ENCODE measurements at places on chromosomes 5 and 9. TPM values are rescaled to one million over a fixed set of nuclear protein-coding genes. Genes with fewer than 3 reads are reported as not detected.

Gene TMEM215
- not detected for total RNA-seq

Gene PPP3R2
- total RNA-seq = not detected

Gene EIF4EBP3
- total RNA-seq = not detected

Gene PDGFRB
- 23.5 TPM for total RNA-seq

Gene CDKN2B
- 24.1 TPM for total RNA-seq

Gene UNC5A
- total RNA-seq = 0.12 TPM

Gene ORM2
- not detected for total RNA-seq

Gene KDM4C
- total RNA-seq = 17.8 TPM

Gene COL5A1
- 164 TPM for total RNA-seq

Gene ZNF618
- total RNA-seq = 4.6 TPM

Gene SLC6A7
- total RNA-seq = not detected

Gene DAB2IP
- 6.2 TPM for total RNA-seq

Gene AIF1L
- 1.4 TPM for total RNA-seq

Gene STK32A
- total RNA-seq = 0.07 TPM

Gene FOXD4L4
- 0.07 TPM for total RNA-seq

- no peak for DNase-seq
These were observed 165.3 kb upstream of the FBN2 start for GRCh38 chr5:128703322-128703721.

DNA sequence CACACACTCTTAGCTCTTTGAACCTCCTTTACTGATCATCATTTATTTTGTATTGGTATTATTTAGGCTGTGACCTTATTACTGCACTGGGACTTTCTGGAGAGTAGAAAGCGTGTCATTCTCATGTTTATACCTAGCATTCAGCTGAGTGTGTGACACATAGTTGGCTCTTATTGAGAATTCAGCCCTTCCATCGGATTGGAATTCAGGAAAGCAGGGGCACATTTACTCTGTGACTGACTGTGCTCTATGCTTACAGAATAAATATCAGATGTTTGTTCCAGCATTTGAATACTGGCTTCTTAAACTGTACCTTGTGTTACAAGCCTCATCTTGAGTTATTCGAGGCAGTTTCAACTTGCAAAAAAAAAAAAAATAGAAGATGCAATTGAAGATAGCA lies 360.9 kb upstream of the DAP start:
- DNase-seq = no peak

GRCh38 chr5:170132269-170132975 lies 26.7 kb downstream of the FOXI1 start:
- peak; percentile 83 for DNase-seq

DNA sequence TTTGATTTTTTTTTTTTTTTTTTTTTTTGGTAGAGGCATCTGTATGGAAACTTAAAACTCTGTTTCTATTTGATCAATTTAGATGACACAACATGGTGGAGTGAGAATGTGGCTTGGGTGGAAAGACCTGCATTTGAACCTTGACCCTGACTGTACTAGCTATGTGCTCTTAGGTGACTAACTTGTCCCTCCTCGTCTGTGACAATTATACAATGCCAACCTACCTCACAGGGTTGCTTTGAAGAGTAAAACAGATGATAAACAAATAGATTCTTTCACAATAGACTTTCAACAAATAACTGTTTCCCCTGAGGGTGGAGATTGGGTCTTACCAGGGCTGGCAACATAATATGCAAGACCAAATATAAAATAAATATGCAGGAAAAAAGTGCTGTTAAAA lies 109.3 kb downstream of the CRB2 start:
- no peak for DNase-seq

DNA sequence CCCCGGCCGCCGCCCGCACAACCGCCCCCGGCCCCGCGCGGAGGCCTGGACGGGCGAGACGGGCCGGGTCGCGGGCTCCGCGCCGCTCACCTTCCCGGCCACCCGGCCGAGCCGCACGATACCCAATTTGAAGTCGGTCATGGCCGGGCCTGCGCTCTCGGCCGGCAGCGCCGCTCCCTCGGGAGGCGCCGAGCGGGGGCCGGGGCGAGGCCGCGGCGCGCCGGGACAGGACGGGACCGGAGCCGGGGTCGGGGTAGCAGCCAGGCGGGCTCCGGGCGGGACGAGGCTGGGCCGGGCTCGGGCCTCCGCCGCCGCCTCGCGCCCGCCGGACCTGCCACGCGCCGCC lies 216 bp downstream of the ZMYND19 start:
- no peak for DNase-seq

GRCh38 chr9:128702949-128703615 lies 779 bp downstream of the PKN3 start:
- no peak for DNase-seq

DNA sequence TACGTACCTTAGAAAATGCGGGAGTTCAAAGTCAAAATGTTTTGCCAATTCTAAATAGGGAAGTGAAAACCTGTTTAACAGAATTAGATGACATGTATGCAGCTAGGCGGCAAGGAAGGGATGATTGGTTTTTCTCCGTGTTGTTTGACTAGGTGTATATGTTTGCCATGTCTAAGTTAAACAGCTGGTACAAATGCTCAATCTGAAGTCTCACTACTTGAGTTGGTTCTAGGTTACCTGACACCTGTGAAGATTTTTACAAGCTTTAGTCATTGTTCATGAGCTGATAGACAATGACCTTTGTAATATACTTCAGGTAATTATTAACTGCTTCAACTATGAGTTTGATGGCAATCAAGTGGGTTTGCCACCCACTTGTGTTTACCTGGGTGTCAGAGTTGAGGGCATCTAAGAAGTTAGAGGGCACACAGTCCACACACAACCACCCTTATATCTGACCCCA lies 74.3 kb downstream of the SLC44A1 start:
- no peak for DNase-seq

- DNase-seq = no peak
These were observed 59.7 kb downstream of the FGF18 start for GRCh38 chr5:171478946-171479775.

- DNase-seq = no peak
These were observed 764.1 kb upstream of the ARRDC3 start for GRCh38 chr5:92147266-92147665.

- DNase-seq = peak; percentile 85
These were observed 984 bp downstream of the STXBP1 start for GRCh38 chr9:127612939-127613582.

DNA sequence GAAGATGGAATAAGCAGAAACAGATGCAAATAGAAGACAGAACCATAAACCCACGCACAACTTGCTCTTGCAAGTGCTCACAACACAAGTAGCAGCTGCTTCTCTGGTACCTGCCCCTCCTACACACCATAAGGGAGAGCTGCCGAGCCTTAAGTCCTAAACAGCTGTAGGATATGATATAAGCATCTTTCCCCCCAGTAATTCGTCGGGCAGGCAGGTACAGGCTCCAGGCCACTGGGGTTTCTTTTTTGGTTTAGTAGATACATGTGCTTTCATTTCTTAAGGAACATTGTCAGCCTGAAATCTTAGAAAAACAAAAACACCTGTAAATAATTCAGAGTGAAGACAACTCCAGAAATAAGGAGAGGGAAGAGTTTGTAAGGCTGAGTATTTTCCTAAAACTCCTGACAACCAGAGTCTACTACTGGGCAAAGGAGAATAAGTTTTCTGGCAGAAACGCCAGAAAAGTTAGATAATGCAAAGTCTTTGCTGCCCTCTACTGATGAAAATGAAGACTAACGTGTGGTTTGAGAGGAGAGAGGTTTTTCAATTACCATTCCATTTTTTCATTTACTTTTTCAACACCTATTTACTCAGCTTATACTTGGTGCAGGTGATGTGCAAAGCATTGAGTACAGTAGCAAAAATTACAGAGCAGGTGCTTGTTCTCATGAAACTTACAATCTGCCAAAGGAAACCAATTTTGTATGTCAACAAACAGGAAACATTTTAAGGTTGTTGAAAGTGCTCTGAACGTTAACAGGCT lies 20.1 kb upstream of the TCERG1 start:
- DNase-seq = peak; percentile 56

DNA sequence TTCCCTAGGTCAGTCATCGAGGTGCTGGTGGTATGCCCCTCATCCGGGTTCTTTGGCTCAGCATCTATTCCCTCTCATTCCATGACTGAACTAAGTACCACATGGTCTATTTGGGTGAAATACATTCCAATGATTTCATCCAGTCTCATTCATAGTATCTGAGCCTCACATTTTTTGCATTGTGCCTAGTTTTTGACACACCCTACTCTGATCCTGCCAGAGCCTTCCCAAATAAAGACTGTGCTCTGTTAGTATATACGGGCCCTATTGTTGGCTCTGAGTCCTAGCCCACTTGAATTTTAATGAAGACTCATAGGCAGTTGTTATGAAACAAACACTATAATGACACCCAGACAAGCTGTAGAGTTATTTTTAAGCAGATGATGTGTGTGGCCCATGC lies 740.7 kb downstream of the CETN3 start:
- DNase-seq = no peak

DNA sequence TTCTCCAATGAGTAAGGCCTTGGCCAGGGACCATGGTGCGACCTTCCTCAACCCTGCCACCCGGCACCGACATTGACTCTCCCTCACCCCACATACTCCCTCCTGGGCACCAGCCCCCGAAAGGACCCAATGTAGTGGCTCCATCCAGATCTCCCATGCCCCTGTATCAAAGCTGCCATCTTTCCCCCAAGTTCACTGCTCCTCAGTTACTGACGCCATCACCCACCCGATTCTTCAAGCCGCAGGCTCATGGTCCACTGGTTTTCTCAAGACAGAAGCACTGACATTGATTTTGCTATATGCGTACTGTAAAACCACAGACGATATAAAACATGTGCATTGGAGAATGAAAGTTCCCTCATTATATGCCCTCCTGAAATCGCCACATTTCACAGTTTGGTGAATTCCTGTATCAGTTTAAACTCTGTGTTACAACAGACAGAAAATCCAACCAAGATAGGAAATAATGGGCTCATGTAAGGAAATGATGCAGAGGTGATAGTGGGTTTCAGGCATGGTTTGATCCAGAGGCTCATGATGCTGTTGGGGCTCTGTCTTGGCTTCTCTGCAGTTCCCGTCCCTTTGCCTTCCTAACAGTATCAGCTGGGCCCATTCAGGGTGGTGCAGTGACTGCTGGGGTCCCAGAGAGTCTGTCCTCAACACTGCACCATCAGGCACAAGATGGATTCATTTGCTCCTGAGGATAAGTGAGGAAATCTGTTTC lies 207.3 kb upstream of the IER5L start:
- no peak for DNase-seq

DNA sequence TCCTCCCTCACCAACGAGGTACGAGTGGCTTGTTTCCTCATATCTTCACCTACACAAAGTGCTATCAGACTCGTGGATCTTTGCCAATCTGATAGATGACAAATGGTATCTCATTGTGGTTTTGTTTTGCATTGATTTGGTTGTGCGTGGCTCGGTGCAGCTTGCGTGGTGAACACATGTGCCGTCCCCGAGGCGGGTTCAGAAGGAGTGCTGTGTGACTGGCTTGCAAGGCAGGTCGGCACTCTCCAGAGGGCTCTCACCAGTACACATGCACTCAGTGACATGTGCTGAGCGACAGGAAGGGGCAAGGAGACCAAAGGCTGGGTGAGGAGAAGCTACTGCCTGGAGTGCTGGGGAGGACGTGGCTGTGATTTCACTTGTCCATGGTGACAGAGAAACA lies 95.3 kb upstream of the PITX1 start:
- DNase-seq = peak; percentile 31

DNA sequence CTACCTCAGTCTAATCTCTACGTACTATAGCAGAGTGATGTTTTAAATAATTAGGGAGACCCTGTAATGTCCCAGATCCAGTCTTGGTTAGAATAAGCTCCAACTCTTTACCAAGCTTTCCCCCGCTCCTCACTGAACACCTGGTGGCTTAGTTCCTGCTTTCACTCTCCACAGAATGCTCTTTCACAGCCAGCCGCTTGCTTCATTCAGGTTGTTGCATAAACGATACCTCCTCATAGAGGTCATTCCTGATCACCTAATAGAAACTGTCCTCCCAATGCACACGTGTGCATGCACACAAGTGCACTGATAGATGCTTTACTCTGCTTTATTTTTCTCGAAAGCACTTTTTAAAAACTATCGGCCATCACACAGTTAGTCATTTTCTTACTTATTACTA lies 298.1 kb downstream of the TRPM3 start:
- DNase-seq = no peak

GRCh38 chr5:169290895-169291294 lies 10.0 kb downstream of the SLIT3 start:
- peak; percentile 62 for DNase-seq

DNA sequence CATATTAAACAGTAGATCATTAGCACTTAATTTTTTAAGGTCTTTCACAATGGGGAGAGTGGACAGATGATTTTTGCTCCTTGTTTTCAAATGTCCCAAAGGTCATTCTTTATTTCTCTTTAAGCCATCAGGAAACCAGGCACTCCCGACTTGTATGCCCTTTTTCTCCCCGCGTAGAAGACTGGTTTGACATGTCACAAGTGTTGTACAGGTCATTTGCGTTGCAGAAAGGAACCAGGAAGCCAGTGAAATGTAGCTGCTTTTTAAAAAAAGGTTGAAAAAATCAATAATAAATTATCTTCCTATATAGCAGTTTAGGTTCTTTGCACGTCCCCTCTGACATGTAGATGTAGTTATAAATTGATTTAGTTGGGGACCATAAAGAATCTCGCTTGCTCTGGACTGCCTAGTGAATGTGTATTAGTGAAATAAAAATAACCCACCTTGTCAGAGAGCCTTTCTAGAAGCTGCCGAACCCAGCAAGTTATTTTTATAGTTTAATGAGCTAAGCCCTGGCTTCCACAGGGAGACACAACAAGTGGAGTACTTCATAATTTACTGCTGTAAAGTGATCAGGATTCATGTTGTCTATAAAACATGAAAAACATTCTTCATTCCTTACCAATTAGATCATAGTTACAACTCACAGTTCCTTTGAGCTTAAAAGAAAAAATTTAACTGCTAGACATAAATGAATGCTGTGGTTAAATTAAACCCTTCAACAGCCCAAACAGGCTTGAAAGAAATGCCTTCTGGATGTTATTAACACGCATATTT lies 404.6 kb downstream of the CSNK1G3 start:
- DNase-seq = peak; percentile 92

Measured in M059J (cell line).